Left kidney (tissue), 8 donors: ENCODE measurements at places on chromosomes 5 and 9.

- no peak for DNase-seq
Observed at GRCh38 chr5:59234236-59234635, 651.4 kb downstream of the RAB3C start.

- DNase-seq, result no peak
Observed at GRCh38 chr5:25862276-25862675, 1176.1 kb downstream of the CDH9 start.

DNA sequence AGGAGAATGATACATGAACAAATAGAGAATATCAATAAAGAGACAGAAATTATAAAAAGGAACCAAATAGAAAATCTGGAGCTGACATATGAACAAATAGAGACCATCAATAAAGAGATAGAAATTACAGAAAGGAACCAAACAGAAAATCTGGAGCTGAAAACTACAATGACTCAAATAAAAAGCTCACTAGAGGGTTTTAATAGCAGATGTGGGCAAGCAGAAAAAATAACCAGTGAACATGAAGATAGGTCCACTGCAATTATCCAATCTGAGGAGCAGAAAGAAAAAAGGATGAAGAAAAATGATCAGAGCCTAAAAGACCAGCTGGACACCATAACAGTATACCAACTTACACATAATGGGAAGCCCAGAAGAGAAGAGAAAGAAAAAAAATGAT is 353.7 kb downstream of the ARL15 start:
- DNase-seq, result no peak

GRCh38 chr9:1053986-1054425 is 3.8 kb downstream of the DMRT2 start:
- DNase-seq, result no peak

DNA sequence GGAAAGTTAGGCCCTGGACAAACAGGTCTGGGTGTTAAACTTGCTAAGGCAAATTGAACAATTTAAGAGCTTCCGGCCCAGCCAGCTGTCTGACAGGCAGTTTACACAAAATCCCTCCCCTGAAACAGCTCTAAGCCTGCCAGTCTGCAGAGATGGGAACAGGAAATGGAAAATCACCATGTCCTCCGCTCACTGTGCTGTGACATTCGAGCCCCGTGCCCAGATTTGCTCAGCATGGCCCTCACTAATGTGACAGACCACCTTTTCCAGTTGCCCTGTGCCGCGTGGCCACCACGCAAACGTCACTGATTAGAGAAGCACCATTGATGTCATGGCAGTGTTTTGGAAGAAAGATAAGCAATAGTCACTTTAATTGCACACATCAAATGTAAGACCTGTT is 41.0 kb downstream of the CCNJL start:
- peak; percentile 49 for DNase-seq

- DNase-seq, result no peak
Observed at GRCh38 chr9:92794426-92794825, 29.8 kb upstream of the BICD2 start.

DNA sequence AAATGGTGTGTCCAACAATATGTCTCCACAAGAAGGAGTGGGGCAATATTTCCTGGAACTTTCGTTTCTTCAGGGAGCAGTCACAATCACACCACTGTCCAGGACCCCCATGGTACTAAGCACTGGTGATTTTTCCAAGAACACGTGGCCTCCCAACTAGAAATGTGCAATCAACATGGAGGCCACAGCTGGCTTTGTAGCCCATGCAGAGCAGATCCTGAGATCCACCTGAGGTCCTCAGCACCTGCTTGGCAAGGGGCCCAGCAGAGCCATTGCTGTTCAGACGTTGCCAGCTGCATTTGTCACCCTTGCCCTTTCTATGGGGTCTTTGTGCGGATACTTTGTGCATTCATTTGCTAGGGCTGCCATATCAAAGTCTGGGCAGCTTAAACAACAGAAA is 334.5 kb upstream of the IRX4 start:
- DNase-seq, result no peak

DNA sequence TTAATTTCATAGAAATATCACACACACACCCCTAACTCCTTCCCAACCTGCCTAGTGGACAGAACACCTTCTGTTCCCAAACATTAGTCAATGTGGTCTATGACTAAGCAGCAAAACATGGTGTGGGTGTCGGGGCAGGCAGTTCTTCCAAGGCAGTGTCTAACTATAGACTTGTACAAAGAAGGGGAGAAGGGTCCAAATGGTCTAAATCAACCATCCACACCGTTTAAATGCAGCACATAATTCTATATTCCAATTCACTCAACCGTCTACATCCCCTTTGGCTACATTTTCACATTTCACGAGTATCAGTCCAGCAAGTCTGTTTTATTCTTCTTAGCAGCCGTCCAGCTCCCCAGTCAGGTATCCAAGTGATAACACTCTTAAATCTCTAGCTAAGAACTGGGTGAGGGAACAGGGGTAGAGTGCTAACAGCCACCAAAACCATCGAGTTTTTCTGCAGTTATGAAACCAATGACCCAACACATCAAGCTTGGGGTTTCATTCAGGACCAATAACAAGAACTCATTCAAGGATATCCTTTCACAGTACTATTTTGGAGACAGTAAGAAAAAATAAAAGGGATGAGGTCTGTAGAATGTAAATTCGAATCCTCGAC is 3.3 kb downstream of the ZNF608 start:
- no peak for DNase-seq

DNA sequence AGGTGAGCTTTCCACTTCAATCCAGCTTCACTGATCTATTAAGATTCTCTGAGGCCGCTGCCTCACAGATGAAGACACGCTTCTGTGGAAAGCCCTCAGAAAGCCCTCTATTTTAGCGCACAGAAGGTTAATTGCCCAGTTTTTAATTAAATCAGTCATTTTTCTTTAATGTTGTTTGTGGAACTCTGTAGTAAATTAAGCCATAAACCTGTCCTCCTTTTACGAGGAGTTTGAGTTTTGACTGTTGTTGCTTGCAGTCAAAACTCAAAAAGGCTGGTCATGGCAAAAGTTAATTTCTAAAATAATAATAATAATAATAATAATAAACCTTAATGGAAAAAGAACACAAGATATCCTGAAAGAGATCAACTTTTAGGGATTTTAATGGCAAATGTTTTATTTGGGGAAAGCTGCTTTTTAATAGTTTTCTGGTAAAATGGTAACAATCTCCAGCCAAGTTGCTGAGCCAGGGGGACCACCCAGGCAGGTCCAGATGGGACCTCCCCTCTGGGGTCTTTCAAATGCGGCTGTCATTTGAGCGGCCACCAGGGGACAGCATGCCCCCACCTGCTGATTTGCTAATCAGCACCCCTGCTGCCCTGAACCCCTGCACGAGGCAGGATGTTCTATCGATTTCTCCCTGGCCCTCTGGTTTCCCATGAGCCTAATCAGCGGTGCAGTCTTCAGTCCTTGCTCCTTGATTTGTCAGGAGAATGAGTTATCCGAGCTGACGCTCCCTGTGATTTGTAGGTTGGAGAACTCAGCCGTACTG is 247.2 kb downstream of the FSTL4 start:
- peak; percentile 77 for DNase-seq

DNA sequence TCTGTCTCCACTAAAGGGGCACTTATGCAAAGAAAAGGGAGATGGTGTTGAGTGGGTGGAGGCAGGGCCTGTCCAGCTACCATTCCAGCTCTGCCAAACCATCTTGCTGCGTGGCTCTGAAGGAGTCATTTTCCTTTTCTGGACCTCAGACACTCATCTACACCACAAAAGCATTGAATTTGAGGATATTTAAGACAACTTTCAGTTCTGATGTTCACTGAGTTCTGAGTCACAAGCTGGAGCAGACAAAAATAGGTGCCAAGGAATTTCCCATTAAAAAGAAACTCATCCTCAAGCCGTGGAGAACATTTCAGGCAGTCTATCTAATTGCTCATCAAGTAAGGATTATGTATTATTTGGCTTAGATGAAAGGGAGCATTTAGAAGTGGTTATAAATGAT is 195.0 kb upstream of the TBC1D2 start:
- no peak for DNase-seq

- no peak for DNase-seq
Observed at GRCh38 chr9:117485176-117485575, 70.3 kb upstream of the ASTN2 start.

DNA sequence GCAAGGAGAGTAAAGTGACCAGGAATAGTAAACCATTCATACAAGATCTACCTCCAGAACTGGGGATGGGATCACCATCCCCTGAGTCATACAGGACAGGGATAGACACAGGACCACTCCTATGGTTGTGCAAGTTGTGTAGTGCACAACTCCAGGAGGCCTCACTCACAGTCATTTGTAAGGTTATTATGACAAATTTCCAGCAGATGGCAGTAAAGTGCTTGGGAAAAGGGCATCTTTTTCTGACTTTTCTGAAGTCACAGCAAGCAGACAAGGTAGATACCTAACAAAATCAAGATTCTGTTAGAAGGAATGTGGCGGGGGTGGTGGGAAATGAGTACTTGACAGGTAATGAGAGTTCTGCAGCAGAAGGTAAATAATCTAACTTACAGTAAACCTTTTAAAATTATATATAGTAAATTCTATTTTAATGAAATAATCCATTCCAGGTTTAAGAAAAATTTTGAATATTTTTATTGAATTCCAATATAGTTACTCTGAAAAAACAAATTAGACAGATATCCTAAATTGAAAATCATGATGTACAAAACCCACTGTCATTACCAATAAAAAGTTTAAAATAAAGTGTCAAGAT is 16.7 kb upstream of the KIF27 start:
- DNase-seq, result peak; percentile 70

DNA sequence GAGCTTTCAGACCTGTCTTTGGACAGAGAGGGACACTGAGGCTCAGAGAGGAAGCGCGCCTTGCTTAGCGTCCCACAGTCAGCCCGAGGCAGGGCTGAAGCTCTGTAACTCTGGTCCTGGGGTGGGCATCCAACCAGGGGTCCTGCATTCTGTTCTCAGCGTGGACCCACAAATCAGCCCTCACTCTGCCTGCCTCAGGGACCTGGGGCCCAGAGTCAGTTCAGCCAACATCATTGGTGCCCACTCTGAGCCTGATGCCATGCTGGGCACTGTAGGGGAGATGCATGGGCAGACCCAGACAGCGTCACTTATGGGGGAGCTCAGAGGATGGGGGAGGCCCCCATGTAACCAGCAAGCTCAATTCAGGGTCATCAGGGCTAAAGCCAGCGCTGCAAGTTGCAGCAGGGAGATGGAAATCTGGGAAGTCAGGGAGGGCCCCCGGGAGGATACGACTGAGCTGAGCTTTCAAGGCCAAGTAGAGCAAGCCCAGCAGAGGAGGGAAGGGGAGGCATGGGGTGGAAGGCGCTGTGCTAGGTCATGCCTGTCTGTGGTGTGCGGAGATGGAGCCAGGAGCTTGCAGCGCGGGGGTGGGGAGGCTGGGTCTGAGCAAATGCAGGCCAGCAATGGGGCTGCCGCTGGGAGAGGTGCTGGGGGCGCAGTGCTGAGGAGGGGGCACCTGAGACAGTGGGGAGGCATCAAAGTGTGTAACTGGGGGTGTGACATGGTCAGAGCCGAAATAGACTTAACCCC is 21.1 kb downstream of the CORO2A start:
- no peak for DNase-seq

GRCh38 chr9:36245906-36246305 is 12.3 kb downstream of the GNE start:
- DNase-seq, result no peak

GRCh38 chr5:150342583-150342982 is 14.9 kb upstream of the TCOF1 start:
- no peak for DNase-seq

DNA sequence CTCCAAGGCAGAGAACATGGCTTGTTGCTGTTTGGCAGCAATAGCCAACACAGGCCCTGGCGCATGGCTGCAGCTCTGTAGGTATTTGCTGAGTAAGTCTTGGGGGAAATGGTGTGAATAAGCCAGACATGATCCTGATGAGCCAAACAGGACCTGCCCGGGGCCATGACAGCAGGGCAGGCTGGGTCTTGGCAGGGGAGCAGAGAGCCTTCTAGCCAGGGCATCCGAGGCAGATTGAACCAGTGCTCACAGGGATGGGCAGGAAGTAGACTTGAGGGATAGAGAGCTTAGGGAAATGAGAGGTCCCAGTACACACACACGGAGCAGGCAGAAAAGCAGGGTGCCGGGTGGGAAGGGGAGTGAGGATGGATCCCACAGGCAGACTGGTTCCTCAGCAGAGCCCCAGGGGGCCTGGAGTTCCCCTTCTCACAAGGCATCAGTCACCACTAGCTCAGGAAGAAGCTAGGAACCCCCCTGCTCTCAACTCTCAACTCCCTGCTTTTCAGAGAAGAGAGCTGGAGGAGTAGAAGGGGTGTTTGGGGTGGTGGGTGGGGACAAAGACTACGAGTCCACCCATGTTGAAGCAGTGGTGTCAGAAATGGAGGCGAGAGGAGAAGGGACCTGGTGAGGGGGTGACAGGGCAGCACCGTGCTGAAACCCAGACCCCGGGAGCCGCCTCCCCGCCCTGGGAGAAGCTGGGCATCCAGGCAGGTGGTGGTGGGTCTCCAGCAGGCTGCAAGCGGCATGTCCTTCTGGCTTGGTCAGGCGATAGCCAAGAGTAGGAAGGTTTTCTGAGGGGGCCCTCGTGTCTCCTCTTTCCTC is 111.1 kb downstream of the RGS3 start:
- DNase-seq, result no peak

- no peak for DNase-seq
Observed at GRCh38 chr5:2906302-2907090, 155.0 kb upstream of the IRX2 start.

- DNase-seq, result no peak
Observed at GRCh38 chr9:121675381-121675780, 23.9 kb downstream of the DAB2IP start.

DNA sequence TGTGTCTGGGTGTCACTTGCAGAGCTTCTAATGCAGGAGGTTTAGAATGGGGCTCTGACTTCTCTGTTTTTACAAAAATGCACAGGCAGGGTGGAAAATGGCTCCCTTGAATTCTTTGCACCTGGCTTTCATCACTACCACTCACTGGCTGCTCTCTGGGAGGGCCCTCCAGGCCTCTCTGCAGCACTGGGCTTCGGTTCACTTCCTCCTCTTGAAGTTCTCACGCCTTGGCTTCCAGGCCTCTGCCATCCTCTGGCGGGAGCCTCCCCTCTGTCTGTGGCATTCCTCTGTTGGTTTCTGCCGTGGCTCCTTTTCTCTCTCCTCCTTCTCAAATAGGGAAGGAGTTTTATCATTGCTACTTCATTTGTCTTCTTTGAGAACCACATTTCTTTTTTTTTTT is 2.8 kb upstream of the PRLR start:
- no peak for DNase-seq

DNA sequence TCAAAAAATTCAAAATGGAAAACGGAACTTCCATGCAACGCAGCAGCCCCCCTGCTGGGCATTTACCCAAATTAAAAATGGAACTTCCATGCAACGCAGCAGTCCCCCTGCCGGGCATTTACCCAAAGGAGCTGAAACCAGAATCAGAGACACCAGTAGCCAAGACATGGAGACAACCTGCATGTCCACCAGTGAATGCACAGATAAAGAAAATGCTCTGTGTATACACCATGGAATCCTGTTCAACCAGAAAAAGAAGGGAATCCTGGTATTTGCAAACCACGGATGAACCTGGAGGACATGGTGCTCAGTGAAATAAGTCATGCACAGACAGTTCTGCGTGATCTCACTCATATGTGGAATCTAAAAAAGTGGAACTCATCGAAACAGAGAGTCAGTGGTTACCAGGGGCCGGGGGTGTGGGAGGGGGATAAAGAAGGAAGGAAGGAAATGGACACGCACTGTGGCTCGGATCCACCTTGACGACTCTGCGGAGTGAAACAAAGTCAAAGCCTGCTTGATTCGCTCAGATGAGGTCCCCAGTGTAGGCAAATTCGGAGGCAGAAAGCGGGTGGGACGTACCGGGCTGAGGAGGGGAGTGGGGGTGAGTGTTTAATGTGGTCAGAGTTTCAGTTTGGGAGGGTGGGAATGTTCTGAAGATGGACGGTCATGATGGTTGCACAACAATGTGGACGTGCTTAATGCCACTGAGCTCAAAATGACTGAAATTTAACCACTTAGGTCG is 40.2 kb upstream of the EXOC3 start:
- DNase-seq, result no peak
